ENCODE measurements at places on chromosomes 7 and 10.

GRCh38 chr10:50341987-50342386 is 90.7 kb upstream of the ASAH2 start:
- DNase-seq: no peak

DNA sequence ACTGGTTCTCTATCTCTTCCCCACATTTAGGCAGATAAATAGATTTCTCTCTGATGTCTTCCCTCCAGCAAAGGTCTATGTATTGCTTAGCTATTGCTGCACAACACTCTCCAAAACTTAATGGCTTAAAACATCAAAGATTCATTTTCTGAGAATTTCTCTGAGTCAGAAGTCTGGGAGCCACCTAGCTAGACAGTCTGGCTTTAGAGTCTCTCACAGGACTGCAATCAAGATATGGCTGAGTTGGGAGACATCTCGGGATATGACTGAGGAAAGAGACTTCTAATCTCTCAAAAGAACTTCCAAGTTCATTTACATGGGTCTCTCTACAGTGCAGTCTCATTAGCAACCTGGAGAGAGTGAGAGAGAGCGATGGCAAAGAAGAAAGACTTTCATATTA is 553.6 kb upstream of the GHITM start:
- no peak for DNase-seq

- no peak for DNase-seq
These were observed 36.8 kb downstream of the PARP12 start for GRCh38 chr7:140025814-140026433.

GRCh38 chr7:3712841-3713240 is 411.8 kb downstream of the SDK1 start:
- no peak for DNase-seq

DNA sequence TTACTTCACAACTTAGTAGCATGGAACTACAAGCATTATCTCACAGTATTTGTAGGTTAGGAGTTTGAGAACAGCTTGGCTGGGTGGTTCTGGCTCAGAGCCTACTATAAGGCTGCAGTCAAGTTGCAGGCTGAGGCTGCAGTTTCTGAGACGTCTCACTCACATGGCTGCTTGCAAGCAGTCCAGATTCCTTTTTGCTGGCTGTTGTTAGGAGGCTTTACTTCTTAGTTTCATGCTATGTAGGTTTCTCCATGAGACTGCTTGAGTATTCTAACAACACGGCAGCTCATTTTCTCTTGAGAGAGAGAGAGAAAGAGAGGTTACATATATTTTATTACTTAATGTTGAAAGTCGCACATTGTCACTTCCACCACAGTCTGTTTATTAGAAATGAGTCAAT is 1073.9 kb downstream of the NXPH1 start:
- no peak for DNase-seq

DNA sequence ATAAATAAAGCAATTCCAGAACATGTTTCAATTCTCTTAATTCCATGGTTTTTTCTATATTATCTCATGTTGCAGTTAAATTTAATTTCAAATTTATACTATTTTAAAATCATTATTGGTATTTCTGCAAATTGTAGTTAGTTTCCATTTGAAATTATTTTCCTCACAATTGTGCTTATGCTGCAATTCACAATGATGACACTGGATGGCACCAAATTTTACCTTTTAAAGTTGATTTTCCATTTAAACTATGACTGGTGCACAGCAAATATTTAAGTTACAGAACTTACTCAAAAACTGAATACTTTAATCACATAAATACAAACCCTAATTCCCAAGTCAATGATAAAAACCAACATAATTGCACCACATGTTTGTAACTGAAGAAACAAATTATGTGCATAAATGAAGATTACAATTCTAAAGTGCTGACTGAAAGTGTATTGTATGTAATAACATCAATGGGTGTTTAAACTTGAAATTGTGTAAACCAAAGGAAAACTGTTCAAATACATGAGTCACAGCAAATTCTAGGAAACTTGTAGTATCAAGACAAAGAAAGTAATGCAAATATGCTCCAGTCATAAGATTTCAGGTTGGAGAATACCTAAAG is 75.3 kb upstream of the AASS start:
- no peak for DNase-seq

GRCh38 chr10:101123085-101123814 is 7.8 kb upstream of the TLX1 start:
- no peak for DNase-seq

GRCh38 chr10:73763343-73763742 is 18.5 kb upstream of the CHCHD1 start:
- no peak for DNase-seq

GRCh38 chr7:112283382-112283910 is 77.0 kb downstream of the ZNF277 start:
- no peak for DNase-seq
